ENCODE measurements at places on chromosomes 2 and 18.

DNA sequence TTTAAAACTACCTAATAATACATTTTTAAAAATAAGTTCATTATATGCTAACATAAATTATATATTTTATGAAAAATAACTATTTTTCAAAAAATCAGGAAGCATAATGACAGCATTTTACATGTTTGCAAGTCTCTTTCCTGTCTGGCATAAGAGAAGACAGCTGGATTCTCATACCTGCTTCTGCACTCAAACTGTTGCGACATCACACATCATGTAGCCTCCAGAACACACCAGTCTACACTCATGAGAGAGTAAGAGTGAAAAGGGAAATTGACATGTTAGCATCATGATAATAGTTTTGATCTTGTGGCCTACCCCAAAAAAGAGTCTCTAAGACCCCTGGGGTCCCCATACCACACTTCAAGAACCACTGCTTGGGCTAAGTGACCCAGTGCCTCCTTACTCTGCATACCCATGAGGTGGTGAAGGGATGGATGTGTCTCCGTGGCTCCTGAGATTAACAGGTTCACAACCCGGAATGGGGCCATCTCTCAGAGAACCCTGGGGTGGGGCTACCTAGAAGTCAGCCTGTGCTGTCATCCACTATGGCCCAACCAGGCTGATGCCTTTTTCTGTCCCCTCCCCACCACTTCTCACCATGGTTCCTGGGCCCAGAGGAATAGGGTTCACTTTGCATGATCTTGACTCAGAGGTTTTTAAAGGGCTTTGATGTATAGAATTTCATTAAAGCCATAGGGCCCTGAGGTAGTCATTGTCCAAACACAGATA, 102.6 kb upstream of the DAPL1 start:
- no peak for DNase-seq

- no peak for DNase-seq
Observed at GRCh38 chr2:40285391-40285790, 166.5 kb downstream of the SLC8A1 start.

DNA sequence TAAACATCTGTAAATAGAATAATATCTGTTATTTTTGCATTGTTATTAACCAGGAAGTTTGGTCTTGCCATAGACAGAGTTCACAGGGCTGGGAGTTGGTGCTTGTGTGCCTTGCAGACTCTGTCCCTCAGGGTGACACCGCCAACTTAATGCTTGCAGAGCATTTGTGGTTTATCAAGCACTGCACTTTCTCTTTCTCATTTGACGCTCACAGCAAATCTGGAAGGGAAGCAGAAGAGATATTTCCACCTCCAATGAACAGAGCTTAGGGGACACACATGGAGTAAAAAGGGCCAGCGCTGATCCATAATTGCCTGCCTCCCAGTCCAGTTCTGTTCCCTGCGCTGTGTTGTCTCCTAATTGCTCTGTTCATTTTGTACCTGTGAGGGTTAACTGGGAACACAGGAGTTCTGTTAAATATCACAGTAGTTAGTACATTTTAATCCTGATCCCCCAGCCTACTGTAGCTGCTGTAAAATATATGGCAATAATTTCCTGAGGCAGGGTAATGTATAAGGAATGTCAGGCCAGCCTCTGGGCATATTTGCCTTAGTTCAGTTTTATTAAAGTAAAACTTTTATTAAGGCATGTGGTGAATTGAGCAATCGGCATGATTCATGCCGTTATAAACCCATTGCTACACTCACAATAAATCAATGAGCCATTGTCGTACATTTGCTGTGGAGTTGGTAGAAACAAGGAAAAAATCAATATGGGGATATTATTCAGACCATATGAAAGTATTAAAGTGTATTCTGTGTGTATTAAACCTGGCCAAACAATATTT, 182.5 kb upstream of the OSR1 start:
- no peak for DNase-seq

DNA sequence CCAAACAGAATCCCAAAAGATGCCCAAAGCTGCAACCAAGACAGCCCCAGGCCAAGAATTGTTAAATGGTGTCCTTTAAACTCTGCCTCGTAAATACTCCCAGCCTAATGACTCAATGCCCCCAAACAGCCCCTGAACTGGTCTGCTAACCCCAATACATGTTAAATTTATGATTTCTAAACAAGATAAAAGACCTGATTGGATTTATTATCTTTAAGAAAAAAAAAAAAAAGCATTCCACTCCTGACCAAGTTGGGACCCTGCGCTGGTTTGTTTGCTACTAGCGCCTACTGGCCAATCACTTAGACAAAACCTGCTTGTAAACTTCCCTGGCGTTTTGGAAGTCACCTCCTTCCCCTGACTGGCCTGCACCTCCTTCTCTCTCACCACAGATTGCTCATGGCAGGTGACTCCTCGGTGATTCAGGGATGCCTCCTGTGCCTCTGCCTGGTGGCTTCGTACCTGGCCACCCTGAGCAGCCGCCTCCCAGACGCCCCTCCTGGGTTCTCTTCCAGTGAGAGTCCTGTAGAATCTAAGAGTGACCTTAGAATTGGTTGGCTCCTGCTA, 121.3 kb downstream of the BCL11A start:
- DNase-seq, result no peak

GRCh38 chr2:207202645-207203044, 36.9 kb upstream of the KLF7 start:
- DNase-seq, result no peak

GRCh38 chr18:56511996-56512395, 126.4 kb downstream of the TXNL1 start:
- DNase-seq, result no peak

- DNase-seq, result no peak
Observed at GRCh38 chr2:207465894-207466293, 63.9 kb upstream of the CREB1 start.

DNA sequence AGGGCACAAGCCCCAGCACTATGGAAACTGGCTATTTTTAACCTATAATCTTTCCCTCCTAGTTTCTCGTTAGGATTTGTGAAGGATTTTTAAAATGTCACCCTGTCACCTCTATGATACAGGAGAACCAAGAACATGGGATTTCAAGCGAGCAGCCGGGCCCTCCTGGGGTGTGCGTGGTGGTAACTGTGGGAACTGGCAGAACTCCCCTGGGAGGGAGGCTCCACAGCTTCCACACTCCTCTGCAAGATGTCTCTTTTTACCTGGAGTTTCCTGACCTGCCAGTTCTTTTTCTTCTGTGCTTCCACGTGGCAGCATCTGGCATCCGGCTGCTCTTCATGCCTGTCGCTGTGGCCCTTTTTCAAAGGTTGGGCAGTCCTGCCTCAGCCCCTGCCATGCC, 386.3 kb upstream of the MYT1L start:
- no peak for DNase-seq

DNA sequence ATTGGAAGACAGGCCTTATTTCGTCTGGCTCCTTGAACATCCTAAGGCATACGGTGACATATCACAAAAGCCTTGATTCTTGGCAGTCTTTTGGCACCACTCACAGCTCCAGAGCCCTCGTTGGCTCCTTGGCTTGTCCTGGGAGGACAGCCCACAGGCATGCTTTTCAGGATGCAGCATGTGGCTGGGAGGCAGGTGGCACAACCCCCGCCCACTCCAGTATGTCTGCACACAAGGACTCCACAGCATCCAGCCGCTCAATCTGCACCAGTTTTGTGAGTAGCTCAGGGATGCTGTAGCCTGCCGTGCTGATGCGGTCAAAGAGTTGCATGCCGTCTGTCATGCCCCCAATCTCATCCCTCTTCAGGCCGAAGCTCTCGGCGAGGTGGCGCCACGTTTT, 92.3 kb downstream of the EDAR start:
- no peak for DNase-seq

GRCh38 chr2:64140665-64141200, 3.5 kb downstream of the PELI1 start:
- no peak for DNase-seq

DNA sequence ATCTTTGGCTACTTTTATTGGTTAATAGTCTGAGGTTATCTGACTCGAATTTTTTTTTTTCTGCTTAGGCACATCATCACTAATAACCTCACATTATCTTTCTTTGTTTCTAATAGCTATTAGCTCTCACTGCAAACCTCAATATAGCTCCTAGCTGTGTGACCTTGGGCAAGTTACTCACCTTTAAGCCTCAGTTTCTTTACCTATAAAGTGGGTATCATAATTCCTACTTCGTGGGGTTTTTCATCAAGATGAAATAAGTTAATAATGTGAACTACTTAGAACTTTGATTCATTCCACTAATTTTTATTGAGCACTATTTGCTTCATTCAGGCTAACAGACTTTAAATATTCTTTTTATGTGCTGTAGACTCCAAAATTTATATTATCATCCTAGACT, 55.5 kb downstream of the AGPS start:
- no peak for DNase-seq

DNA sequence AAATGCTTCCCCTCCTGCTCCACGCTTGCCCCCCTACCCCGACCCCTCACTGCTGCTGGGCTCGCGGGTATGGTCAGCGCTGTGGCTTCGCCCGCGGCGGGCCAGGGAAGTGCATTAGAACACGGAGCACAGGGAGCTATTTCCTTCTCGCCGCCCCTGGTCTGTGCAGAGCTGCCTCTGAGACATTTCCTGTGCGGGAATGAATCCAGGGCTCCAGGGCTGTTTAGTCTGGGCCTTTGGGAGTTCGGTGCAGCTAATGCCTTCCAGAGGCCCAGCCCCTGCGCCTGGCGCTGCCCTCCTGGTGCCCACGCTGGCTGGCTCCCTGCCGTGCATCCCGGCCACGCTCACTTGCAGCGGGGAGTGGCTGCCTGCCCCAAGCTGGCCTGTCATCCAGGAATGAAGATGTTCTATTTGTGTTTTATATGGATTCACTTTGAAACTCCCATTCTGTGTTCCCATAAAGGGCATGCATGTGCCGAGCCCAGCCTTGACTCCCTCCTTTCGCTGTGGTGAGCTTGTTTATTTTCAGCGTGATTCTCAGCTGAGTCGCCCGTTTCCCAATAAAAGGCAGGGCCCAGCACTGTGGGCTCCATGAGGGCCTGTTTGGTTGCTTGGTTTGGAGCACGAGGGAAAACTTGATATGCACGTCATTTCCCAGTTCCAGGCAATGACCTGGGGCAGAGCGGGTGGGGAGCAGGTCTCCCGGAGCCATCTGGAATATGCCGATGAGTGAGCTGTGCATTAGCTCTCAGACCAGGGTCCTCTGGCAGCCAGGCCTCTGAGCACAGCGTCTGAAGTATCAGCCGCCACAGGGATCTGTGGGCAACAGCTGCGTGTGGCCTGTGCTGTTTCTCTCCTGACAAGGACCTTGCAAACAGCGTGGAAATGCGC, 42.7 kb downstream of the SH3RF3 start:
- DNase-seq, result no peak

- DNase-seq, result no peak
Observed at GRCh38 chr18:40048886-40049650, 1906.0 kb upstream of the PIK3C3 start.

DNA sequence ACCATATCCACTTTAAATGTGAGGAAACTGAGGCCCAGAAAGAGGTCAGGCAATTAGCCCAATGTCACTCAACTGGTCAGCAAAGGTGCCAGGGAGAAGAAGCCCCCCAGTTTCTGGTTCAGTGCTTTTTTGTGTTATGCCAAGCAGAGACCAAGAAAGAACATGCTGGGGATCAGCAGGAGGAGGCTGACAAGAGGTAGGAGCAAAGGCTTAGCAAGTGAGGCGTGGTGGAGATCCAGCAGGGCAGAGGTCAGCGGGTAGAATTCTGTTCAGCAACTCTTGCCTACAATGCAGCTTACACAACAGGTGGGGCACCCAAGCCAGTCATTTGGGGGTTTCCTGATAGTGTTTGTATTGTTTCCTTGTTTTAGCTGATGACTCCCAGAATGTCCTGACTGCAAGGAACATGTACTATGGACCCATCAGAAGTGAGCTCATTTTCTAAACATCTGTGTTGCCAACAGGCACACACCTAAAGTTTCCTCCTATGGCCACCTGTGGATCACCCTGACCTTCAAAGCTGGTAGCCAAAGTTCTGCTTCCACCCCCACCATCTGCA, 28.2 kb downstream of the LPIN2 start:
- DNase-seq, result no peak

- DNase-seq, result no peak
Observed at GRCh38 chr18:10591896-10592295, 66.1 kb downstream of the NAPG start.

DNA sequence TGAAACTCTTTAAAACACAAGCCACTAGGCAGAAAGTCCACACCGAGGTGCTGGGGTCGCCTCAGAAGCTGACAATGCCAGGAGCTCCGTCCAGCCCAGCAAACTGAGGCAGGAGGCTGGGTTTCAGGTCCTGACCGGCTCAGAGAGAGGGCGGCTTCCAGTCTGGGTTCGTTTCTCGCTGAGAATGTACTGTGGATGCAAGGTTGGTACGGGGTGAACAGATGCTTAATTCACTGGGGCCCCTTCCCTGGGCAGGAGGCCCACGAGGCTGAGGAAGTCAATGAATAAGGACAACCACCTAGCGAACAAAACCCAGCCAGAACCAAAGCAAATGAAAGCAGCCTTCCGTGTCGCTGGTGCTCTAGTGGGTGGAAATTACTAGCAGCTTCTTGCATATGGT, 142.0 kb downstream of the RTP5 start:
- DNase-seq, result no peak

GRCh38 chr18:12056034-12056883, 37.4 kb upstream of the ANKRD62 start:
- DNase-seq, result no peak

- no peak for DNase-seq
Observed at GRCh38 chr2:15825276-15825980, 114.9 kb upstream of the MYCN start.

DNA sequence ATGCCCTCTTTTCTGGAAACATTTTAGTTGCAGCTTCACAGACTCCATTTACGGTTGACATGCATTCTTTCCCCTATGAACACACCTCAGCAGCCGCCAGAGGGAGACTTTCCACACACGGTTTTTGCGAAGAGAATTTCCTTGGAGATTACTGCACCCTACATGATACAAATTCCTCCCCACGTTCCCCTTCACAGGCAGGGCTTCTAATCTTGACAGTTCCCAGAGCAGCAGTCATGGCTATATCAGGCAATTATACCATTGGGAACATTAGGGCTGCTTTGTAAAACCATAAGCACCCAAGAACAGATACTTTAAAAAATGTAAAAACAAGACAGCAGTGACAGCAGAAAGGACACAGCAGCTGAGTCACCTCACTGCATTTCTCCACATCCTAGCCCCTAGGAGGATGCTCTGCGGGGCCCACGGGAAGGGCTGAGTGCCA, 253.8 kb downstream of the TGIF1 start:
- peak; percentile 12 for DNase-seq

DNA sequence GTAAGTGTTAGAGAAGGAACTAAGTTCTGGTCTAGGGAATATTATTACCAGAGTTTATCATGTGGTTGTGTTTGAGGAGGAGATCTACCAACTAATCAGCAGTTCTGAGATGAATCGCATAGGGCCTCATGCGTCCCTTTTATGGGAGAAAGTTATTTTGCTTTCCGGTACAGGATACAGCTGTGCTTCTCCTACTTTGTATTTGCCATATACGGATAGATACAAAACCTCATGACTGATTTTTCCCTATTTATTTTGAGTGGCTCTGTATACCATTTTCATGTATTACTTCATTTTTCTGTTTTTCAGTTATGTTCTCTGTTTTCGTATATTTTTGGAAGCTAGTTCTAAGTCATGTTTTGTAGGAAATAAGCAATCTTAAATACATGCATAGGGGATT, 66.8 kb downstream of the ACSL3 start:
- no peak for DNase-seq

GRCh38 chr2:233728723-233729301, at the start of gene UGT1A3:
Gene UGT1A3, plus strand, starts transcription at chr2:233729042. Its CDS starts 85 bp downstream, at chr2:233729127.
- DNase-seq, result no peak

GRCh38 chr18:54163453-54163852, 61.0 kb downstream of the MBD2 start:
- no peak for DNase-seq

Measured in CD4-positive, alpha-beta T cell (primary cell).